ENCODE measurements at places on chromosomes 7 and 10.
A peak's percentile ranks its signal among the peaks of the same experiment; 100 is the strongest.

- DNase-seq, result no peak
Observed at GRCh38 chr7:48471196-48471595, 299.9 kb downstream of the ABCA13 start.

DNA sequence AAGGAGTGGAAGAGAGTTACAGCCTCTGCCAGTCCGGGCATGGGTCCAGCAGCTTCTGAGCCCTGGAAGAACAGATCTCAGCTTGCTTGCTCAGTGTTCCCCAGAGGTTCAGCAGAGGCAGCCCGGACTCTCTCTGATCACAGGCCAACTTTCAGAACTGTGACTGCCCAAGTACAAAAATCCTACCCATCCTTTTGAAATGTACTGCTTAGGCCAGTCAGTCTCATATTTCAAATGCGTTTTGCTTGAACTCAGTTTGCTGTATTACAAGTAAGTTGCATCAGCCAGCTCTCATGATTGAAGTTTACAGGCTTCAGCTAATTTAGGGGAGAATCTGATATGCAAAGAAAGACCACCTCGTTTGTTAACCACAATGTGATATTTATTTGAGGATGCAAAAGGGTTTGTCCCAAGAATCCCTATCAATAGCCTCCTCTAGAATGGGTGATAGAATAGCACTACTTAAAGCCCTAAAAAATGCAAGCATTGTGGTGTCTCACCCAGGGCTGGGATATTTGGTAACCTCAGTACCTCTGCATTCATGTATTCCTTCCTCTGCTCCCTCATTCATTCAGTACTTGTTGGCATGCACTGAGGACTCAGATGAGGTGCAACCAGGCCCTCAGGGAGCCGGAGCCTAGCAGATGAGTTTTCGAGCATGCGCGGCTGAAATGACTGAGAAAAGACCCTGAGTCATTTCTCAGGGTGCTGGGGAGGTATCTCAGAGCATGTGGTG is 7.0 kb downstream of the AIMP2 start:
- DNase-seq, result no peak

DNA sequence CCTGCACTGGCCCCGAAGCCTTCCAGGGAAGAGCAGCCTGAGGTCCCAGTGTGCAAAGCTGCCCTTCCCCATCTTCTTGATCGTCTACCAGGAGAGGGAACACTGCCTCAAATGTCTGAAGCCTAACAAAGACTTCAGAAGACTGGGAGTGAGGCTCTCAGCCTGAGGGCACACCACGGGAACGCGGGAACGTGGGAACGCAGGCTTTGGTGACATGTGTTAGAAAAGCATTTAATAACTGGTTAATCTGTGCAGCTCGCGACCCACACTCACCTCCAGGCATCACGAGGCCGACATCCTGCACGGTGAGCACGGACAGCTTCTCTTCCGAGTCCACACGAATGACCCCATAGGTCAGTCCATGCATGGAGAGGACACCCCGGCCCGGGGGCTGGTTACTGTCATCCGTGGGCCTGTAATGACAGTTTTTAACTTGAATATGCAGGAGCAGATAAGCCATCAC is 234.0 kb downstream of the ZMYND11 start:
- DNase-seq, result no peak

- DNase-seq, result no peak
Observed at GRCh38 chr7:64544010-64544409, 18.9 kb downstream of the ZNF680 start.

DNA sequence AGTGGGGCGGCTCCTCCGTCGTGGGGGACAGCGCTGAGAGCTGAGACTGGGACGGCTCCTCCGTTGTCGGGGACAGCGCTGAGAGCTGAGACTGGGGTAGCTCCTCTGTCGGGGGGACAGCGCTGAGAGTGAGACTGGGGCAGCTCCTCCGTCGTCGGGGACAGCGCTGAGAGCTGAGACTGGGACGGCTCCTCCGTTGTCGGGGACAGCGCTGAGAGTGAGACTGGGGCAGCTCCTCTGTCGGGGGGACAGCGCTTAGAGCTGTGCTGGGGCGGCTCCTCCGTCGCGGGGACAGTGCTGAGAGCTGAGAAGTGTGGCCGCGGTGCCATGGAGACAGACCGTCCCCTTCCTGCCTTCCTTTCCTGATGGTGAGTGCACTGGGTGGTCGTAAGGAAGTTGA is 136.4 kb downstream of the DYNC2I1 start:
- no peak for DNase-seq

GRCh38 chr10:25952857-25953256 is 18.8 kb downstream of the MYO3A start:
- DNase-seq, result no peak

- DNase-seq, result no peak
Observed at GRCh38 chr7:97601931-97602457, 129.9 kb upstream of the TAC1 start.

DNA sequence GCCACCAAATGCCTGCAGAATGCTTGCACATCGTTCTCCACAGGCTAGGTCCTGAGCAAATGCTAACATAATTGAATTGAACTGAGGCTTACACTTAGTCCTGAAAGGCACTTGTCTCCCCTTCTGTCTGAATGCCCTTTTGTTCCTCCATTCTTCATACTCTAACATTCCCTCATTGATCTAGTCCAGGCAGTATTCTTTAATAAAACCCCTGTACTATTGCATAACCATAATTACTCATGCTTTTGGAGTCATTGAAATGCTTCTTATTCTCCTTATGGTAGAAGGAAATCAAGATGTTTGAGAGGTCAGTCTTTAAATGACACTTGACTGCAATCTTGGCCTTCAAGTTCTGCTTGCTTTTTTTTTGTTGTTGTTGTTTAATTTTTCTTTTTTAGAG is 7.1 kb downstream of the PI4K2A start:
- DNase-seq, result no peak

GRCh38 chr10:29642990-29643389 is 8.2 kb upstream of the SVIL start:
- DNase-seq, result no peak

DNA sequence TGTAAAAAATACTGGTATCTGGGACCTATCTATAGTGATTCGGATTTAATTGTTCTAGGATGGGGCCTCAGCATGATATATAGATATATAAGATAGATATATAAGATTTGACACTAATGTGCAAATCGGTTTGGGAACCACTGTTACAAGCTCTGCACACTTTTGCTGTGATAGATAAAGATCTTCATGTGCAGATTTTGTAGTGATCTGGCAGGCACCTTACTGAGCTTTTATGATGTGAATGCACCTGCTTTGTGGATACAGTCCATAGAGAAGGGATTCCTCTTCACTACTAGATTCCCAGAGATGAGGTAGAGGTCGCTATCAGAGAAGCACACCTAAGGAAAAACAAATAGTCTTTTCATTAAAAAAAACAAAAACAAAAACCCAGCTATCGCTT is 33.3 kb upstream of the PCGF5 start:
- no peak for DNase-seq

- peak; percentile 76 for DNase-seq
Observed at GRCh38 chr10:14838582-14839304, 637 bp downstream of the HSPA14 start.

GRCh38 chr10:15333909-15334649 is 37.0 kb downstream of the FAM171A1 start:
- no peak for DNase-seq

GRCh38 chr10:32972460-32972859 is 14.4 kb upstream of the ITGB1 start:
- no peak for DNase-seq

DNA sequence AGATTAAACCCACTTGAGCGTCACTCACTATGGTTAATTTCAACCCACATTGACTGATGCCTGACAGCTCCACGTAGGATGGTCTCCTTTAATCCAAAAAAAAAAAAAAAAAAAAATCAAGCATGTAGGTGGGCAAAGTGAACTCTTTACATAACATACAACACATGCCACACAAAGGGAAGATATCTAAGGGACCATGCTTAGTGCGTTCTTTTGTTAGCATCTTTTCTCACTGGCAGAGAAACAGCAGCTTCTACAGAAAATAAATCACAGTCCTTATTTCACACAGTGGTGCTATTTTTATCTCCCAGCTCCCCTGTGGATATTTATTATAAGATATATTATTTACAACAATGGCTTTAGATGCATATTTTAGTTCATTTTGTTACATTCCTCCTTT is 652.0 kb upstream of the CELF2 start:
- no peak for DNase-seq

DNA sequence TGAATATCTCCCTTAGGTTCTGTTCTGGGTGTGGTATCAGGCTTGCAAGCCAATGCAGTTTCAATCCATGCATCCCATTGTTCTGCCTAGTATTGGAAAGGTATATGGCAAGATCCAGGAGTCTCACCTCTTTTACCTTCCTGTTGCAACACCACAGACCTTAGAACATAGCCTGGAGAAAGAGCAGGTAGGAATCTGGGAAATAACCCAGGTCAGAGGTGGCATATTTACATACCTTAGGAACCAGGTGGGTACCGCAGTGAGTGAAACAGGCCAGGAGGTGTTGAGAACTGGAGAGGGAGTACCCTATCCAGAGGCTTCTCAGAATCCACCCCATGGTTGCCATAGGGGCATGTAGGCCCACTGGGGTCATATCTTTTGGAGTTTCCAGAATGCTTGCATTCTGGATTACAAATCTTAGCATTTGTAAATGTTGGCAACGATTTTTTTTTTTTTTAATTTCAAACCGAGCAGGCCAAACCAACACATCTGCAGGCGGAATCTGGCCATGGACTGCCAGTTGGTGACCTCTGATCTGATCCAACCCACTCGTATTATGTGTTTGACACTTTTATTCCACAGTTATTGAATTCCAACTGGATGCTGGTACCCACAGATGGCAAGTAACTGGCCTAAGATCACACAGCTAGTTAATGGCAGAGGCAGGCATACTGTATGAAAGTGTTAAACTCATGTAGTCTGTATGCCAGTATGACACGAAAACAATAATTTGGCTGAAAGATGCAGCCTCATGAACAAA is 180.3 kb upstream of the TCF7L2 start:
- DNase-seq, result no peak

DNA sequence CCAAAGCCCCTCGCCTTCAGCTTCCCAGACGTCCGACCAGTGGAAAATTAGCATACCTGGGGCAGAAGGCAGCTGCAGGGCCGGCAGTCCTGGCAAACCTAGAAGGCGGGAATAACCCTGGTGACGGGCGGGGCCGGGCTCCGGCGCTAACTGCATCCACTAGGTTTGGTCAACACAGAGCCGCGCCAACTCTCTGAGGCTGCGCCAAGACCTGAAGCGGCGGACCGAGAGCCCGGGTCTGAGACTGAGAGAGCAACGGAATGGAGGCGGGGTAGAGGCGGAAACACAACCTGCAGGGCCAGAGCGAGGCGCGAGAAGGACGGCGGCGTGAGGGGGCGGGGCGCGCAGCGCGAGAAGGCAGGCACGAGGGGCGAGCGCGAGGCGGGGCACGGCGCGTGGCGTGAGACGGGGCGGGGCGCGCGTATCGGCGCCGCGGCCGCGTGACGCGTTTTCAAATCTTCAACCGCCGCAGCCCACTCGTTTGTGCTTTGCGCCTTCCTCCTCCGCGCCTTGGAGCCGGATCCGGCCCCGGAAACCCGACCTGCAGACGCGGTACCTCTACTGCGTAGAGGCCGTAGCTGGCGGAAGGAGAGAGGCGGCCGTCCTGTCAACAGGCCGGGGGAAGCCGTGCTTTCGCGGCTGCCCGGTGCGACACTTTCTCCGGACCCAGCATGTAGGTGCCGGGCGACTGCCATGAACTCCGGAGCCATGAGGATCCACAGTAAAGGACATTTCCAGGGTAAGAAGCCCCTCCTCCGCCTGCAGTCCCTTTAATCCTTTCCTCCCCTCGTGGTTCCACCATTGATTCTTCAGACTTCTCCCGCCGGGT is at the start of the genes DBF4 and SLC25A40:
TSS of gene DBF4 (plus strand) at position 454 of the 829 bp plus-strand sequence. CDS start at position 694, 240 bp downstream.
TSS of gene SLC25A40 (minus strand) at position 321 of the 829 bp plus-strand sequence. CDS start 17,633 bp downstream, outside the sequence.
- DNase-seq, result peak; percentile 95

DNA sequence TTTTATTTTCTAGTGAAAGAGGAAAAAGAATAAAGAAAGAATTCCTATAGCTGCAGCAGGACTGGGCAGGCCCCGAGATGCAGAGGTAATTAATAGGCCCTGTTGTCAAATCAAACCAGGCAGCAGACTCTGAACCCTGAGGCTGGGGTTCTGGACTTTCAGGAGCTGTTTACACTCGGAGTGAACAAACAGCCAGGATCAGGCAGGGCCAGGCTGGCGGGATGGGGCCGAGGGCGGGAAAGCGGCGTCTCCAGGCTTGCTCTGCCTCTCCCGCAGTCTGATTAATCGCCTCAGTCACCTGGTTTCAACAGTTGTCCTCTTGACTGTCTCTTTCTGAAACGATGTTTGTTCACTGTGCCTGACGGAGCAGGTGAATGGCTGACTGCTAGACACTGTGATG is 675.4 kb upstream of the FOXK1 start:
- peak; percentile 41 for DNase-seq

Measured in coronary artery (tissue), 2 donors.